AML-193 (cell line): ENCODE measurements at places on chromosomes 11 and 22.

- no peak for DNase-seq
Observed at GRCh38 chr11:70424765-70425344, 26.5 kb downstream of the CTTN start.

- no peak for DNase-seq
Observed at GRCh38 chr11:123409456-123410217, 20.4 kb upstream of the GRAMD1B start.

- DNase-seq = no peak
Observed at GRCh38 chr11:130815097-130815802, 101.0 kb downstream of the SNX19 start.

DNA sequence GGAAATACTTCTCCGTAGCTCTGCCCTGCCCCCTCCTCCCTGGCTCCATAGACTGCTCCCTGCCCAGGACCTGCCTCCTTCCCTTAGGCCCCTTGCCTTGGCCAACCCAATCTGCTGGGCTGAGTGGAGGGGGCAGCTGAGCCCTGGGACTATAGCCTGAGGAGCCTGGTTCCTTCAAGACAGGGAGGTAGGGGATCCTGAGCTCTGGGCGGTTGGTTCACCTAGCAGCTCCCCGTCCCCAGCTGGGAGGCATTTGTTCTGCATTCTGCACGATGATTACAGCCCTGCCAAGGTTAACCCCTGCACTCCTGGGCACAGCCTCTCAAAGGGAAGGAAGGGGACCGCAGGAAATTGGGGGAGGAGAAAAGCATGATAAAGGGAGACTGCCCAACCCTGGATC, 3.6 kb upstream of the CDC42EP1 start:
- DNase-seq = no peak

DNA sequence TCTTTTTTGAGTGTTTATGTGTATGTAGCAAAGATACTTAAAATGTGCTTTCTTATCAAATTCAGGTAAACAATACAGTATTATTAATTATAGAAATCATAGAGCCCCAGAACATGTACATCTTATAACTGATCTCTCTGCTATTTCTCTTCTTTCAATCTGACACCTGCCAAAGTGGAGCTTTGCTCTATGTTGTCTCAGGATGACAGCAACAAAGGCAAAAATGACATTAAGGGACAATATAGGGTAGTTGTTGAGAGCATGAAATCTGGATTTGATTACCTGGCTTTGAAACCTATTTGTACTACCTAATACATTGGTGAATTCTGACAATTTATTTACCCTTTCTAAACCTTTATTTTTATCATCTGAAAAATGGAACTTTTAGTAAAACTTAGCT, 7.0 kb downstream of the OR5J2 start:
- no peak for DNase-seq

DNA sequence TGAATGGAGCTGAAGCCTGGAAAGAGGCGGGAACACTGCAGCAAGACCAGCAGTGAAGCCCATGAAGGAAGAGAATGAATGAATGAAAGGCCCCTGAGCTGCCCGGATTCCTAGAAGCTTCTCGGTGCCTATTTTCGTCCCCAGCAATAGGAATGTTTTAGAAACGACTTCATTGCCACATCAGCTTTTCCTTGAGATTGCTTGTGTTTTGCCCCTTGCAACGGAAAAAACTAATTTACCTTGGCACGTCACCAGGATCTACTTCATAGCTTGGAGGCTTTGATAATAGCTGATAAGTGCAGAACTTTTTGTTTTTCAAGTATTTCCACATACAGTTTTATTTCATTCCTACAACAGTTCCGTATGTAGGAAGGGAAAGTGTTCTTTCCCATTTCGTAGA, 248.9 kb upstream of the NARS2 start:
- no peak for DNase-seq

- DNase-seq = no peak
Observed at GRCh38 chr11:77814848-77815247, 5.7 kb downstream of the RSF1 start.

DNA sequence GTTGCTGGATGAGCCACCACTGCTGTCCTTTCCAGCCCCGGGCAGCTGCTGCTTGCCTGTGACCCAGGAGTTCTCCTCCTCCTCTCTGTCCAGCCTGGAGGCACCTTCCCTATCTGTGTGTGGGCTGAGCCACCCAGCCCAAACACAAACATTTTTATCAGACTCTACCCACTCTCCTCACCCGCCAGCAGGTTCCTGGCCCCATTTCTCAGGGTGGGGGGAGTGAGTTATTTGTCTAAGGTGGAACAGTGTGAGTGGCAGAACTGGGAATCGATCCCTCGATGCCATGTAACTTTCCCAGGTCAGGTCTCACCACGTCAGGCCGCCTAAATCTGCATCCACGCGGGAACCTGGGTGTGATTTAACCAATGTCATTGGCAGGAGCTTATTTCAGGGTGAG, 20.8 kb upstream of the SMIM38 start:
- DNase-seq = no peak

- no peak for DNase-seq
Observed at GRCh38 chr22:44648821-44649565, 53.0 kb upstream of the PRR5 start.

DNA sequence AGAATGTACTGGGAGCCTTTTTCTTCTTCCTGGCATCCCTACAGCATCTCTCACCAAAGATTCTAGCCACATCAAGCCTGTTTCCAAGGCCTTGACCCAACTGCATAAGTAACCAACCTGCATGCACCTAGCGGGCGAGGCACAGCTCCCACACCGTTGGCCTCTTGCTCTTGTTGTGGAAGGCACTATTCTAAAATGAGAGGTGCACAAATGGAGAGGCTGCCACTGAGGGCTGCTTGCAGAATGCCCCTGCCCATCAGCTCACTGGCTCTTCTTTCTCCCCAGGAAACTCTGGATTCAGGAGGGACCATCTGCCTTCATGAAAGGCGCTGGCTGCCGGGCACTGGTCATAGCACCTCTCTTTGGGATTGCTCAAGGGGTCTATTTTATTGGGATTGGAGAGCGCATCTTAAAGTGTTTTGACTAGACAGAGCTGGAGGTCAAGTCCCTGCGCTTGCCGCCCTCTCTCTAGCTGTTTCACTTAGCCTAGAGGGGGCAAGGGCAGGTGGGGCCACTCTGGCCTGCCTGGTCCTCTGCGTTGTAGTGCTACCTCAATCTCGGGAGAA, 26.6 kb downstream of the SLC25A18 start:
- no peak for DNase-seq

DNA sequence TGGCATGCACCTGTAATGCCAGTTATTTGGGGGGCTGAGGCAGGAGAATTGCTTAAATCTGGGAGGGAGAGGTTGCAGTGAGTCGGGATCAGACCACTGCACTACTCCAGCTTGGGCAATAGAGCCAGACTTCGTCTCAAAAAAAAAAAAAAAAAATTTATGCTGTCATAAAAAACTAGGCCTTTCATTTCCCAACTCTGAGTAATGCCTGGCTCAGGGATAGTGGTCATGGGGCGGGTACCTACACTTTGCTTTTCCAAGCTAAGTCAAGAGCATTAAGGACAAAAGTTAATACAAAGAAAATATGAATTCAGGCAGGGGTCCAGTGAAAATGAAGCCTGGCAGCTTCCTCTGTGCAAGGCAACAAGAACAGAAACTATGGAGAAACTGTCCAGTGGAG, 16.3 kb downstream of the CPSF7 start:
- DNase-seq = no peak

GRCh38 chr11:65801153-65801987, 14.5 kb downstream of the OVOL1 start:
- DNase-seq = no peak

- peak; percentile 52 for DNase-seq
Observed at GRCh38 chr11:98835335-98835734, 185.4 kb upstream of the CNTN5 start.

DNA sequence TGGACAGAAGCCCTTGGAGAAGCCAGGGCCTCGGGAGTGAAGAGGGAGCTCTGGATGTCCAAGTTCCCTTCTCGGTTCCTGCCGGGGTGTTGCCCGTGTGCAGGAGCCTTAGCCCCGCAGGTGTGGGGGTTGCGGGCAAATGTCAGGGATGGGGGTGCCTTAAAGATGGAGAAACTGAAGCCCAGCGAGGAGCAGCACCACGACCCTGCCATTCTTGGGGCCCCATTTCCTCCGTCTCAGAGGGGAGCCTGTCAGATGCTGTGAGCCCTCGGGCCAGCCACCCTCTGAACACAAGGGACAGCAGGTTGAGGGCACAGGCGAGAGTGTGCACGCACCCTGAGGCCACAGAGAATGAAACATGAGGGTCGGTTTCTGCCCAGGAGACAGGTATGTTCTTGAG, 6.3 kb downstream of the OSBPL5 start:
- DNase-seq = no peak

GRCh38 chr11:117281159-117281558, 10.0 kb upstream of the BACE1-AS start:
- DNase-seq = no peak

GRCh38 chr11:66875378-66875777, 18.5 kb downstream of the LRFN4 start:
- DNase-seq = no peak

GRCh38 chr22:44384563-44385295, 72.0 kb upstream of the SHISAL1 start:
- DNase-seq = no peak

DNA sequence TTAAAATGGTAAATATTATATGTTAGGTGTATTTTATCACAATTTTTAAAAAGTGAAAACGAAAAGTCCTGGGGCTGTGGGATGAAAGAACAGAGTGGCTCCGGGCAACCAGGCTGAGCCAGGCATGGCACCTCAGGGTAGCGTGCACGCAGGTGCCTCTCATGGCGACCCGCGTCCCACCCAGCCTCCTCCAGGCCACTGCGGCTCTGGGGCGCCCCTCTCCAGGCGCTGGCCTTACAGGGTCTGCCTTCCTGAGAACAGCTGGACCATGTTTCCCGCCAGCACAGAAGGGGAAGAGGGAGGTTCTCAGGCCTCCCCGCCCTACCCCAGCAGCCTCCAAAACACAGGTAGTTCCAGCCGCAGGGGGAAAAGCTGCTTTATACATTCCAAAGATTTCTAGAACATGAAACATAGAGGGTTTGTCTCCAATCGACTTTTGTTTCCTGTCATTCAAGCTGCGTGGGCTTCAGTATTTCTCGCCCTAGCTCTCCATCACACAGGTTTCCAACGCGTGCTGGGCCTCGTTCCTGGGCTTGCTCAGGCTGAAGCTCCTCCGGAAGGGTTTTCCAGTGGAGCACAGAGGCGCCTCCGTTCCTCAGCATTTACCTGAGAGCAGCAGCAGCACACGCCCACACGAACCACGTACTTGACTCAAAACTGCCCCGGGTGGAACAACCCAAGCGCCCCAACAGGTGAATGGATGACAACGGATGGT, 10.5 kb downstream of the EHD1 start:
- no peak for DNase-seq

- no peak for DNase-seq
Observed at GRCh38 chr22:25511725-25512124, 52.8 kb upstream of the GRK3 start.

GRCh38 chr22:28882545-28882877, 861 bp upstream of the ZNRF3 start:
- DNase-seq = no peak

DNA sequence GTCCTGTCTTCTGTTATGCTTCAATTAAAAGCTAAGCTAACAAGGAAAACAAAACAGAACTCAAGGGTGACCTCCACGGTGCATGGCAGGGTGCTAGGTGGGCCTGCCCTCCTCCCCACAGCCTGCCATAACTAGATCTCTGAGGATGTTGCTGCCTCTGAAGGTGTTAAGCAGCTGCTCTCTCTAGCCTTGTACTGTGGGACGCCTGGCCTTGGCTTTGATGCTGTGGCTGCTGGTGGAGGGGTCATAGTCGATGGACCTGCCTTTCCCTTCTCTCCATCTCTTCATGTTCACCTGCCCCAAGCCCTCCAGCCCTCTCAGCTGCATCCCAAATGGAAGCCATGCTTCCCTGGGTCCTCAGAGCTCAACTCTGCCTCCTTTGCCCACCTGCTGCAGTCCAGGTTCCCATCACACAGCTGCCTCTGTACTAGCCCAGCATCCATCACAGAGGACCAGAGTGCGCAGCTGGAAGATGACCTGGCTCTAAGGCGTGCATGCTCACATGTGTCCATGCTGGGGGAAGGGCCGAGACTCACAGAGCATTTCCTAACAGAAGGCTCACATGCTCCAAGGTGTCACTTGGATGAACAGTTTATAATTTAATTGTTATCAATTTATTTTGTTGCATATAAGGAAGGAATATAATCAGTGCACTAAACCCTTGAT, 180.3 kb upstream of the E2F8 start:
- DNase-seq = no peak

- DNase-seq = no peak
Observed at GRCh38 chr22:24095826-24096757, 85.0 kb downstream of the CABIN1 start.

GRCh38 chr11:110762590-110762989, 50.4 kb upstream of the ARHGAP20 start:
- no peak for DNase-seq

DNA sequence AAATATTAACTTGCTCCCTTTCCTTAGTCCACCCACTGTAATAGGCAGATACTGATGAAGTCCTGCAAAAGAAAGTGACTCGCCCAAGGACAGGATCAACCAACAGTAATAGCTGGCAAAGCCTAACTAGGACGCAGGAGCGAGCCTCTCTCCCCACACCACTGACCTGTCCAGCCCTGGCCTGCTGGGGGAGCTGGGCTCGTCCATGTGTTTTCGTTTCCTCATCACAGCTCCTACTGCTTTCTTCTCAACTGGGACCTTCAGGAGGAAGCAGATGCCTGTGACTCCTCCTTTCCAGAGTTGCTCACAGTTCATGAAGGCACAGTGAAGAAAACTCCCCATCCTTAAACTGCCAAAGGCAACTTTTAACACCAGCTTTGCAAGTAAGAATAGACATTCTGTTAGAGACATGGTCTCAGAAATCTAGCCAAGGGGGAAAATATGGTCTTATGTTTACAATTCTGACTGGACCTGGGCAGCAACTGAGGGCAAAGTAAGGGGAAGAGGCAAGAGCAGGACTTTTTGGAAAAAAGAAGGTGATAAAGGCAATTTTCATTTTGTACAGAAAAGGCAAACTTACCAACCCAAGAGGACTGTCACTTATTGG, 11.6 kb upstream of the GPHA2 start:
- DNase-seq = no peak

DNA sequence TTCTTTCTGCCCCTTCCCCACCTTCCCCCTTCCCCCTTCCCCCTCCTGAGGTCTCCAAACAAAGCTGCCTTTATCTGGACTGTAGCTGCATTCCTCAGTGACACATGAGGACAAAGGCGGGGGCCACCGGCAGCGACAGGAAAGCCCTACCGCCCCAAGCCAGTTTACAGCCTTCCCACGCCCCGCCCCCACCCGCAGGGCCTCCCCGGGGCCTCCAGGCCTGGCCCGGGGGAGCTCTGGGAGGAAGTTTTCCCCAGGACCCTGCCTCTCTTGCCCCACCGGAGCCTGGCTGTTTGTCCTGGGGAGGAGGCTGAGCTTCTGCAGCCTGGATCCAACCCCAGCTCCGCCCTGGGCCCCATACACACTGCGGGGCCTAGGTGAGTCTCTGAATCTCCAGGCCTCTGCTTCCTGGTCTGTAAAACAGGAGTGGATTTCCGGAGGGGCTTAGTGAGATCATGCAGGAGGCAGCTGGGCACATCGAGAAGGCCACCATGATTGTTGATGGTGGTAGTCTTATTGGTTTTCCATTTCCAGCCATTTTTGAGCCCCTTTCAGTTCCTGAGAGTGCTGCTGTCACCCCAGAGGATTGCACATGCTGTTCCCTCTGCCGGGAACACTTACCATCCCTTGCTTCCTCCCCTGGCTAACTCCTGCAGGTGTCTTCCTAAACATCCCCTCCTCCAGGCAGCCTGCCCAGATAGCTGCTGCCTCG, 130.7 kb downstream of the MN1 start:
- DNase-seq = no peak
